CD4-positive, alpha-beta T cell treated with Interleukin-2 at 100 ng/mL for 4 hours (primary cell): ENCODE measurements at places on chromosomes 16 and 17.

DNA sequence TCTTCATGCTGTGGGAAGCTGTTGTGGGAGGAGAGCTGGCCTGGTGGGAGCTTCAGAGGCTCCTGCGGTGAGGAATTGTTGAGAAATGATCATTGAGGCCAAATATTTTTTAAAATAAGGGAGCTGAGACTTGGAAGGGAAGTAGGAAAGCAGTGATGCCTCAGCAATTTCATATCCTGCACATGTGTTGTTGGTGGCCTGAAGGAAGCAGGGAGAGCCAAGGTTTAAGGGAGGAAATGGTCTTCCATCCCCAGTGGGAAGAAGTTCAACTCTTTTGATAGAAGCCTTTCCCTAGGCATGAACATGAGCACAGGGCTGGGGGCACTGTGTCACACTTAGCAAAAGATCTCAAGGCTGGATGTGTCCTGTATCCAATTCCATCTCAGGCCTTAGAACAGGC, at the start of gene CCL14:
CCL14 (minus strand) TSS at position 87 of the 400 bp plus-strand sequence; CDS start at position 7, 80 bp downstream.
- DNase-seq, result no peak

DNA sequence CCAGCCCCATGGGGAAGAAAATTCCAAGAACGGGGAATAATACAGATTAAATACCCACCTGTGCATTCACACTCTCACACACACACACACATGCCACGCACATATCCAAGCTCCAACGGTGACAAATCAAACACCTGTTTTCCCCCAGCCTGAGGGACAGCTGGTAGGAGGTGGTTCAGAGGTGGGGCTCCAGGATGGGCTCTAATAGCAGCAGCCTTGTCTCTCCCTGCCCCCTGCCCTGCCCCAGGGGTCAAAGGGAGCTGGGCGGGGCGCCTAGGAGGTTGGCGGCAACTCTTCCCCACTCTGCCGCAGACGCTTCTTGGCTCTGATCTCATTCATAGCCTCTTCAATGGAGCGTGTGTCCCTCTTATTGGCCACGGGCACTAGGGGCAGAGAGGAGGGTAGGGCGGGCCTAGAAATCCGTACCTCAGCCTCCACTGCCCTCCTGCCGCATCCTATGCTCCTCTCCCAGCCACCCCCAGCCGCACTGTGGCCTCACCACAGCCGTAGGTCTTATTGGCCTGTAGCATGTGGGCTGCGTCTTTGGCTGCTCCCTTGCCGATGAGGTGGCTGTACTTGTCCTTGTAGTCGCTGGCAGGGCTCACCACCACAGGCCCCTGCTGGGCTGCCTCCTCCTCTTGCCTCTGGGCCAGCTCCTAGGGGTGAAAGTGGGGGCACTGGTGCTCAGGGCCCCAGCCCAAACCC, 8.2 kb downstream of the SPAG7 start:
- DNase-seq, result no peak

GRCh38 chr17:81449351-81449750, 54.1 kb downstream of the BAHCC1 start:
- no peak for DNase-seq

DNA sequence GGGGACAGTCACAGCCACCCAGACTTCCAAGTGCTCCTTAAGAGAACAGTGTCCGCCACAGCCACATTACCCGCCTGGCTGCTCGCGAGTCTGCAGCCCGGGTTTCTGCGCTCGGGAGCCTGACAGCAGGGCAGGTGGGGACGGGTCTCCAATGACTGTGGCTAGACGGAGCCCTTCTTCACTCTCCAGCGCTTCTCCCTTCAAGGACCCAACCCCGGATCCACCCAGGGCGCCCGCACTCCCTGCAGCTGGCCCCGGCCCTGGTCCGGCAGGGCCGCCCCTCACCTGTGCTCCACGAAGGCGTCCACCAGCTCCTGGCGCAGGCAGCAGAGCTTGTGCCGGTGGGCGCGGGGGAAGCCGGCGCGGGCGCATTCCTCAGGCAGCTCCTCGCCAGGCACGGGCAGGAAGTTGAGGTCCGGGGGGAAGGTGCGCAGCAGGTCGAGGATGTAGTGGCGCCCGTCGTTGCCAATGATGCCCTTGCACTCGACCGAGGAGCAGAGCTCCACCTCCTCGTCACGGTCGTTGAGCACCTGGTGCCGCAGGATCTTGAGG, 13.9 kb downstream of the CLUH start:
- no peak for DNase-seq

- DNase-seq, result no peak
Observed at GRCh38 chr17:58215685-58216084, 3.4 kb downstream of the MKS1 start.

GRCh38 chr17:9217151-9218056, 196.1 kb downstream of the NTN1 start:
- no peak for DNase-seq

DNA sequence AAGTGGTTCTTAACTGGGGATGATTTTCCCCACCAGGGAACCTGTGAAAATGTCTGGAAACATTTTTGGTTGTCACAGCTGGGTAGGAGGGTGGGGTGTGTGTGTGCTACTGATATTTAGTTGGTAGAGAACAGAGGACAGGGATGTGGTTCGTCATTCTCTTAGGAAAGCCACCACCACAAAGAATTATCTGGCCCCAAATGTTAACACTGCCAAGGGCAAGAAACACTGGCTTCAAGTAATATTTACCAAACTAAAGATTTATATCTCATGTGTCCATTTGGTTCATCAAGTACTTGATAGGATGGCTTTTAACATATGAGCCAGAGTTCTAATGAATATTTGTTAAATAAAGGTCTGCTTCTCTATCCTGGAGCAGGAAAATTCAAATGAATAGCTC, 19.5 kb downstream of the MPHOSPH6 start:
- DNase-seq, result no peak

- no peak for DNase-seq
Observed at GRCh38 chr16:81284995-81285600, 29.7 kb upstream of the GAN start.
